ENCODE measurements at places on chromosomes 12 and 14. TPM values are rescaled to one million over a fixed set of nuclear protein-coding genes. Genes with fewer than 3 reads are reported as not detected.

GNS gene
- total RNA-seq, result 238 TPM

TCL1A gene
- total RNA-seq, result not detected

CLEC7A gene
- total RNA-seq, result not detected

FAM186B gene
- total RNA-seq, result 0.43 TPM

TAS2R42 gene
- not detected for total RNA-seq

PLEK2 gene
- total RNA-seq, result 11.1 TPM

GPD1 gene
- total RNA-seq, result not detected

DIO2 gene
- total RNA-seq, result 0.13 TPM

LRFN5 gene
- 0.07 TPM for total RNA-seq

TMEM229B gene
- under 0.01 TPM for total RNA-seq

TSHR gene
- not detected for total RNA-seq

PRPF40B gene
- total RNA-seq, result 6.3 TPM

SLC6A13 gene
- not detected for total RNA-seq

CLEC12A gene
- not detected for total RNA-seq

ACTR10 gene
- total RNA-seq, result 78.5 TPM

RAD9B gene
- 0.36 TPM for total RNA-seq

EML5 gene
- total RNA-seq, result 0.29 TPM

CLEC9A gene
- not detected for total RNA-seq

TAS2R30 gene
- 15.2 TPM for total RNA-seq

IFNG-AS1 gene
- total RNA-seq, result not detected

PPFIA2 gene
- total RNA-seq, result not detected

STON2 gene
- 0.40 TPM for total RNA-seq

ATN1 gene
- 17.6 TPM for total RNA-seq

GPR162 gene
- total RNA-seq, result 9.4 TPM

FAM181A gene
- total RNA-seq, result not detected

METTL3 gene
- 80.7 TPM for total RNA-seq

CMKLR1 gene
- total RNA-seq, result 0.07 TPM

IQSEC3 gene
- not detected for total RNA-seq

ASCL4 gene
- total RNA-seq, result not detected

RND1 gene
- total RNA-seq, result 0.57 TPM

BEST3 gene
- total RNA-seq, result 0.07 TPM

SLCO1A2 gene
- under 0.01 TPM for total RNA-seq

WSB2 gene
- 80.0 TPM for total RNA-seq

ENDOU gene
- total RNA-seq, result not detected

OAS2 gene
- total RNA-seq, result 10.3 TPM

ANKRD33 gene
- 0.27 TPM for total RNA-seq

Measured in thoracic aorta endothelial cell (primary cell).